ENCODE measurements at places on chromosomes 1 and 21. TPM values are rescaled to one million over a fixed set of nuclear protein-coding genes. Genes with fewer than 3 reads are reported as not detected.

- H3K27me3 ChIP-seq = no peaks in the 10 kb centered on the region
- no peaks in the 10 kb centered on the region for H3K36me3 ChIP-seq
- no peaks in the 10 kb centered on the region for H3K4me1 ChIP-seq
- no peak overlapping the region for H3K27ac ChIP-seq
Observed at GRCh38 chr21:31961027-31961426, 88.2 kb downstream of the HUNK start.

DNA sequence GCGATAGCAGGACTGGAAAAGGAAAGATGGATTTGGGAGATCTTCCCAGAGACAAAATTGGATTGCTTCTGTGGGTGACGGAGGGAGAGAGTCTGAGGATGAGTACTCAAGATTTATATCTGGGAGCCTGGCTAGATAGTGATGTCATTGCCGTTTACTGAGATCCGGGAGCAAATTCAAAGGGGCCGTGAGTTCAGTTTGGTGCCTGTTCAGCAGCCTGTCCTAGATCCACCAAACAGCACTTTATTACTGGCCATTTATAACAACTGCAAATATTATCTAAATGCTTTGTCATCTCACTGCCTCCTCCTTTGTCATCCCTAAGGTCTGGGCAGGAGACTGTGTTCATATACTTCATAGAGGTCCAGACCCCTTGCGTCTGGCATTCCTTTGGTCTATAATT lies 29.2 kb downstream of the MAPKAPK2 start:
- H3K27me3 ChIP-seq = no peaks in the 10 kb centered on the region
- H3K4me1 ChIP-seq = peaks cover 80% of the 10 kb centered on the region
- no peak overlapping the region for H3K27ac ChIP-seq
- no peak for DNase-seq
- no peak overlapping the region for H3K4me3 ChIP-seq
- no peaks in the 10 kb centered on the region for H3K36me3 ChIP-seq

GRCh38 chr1:162175379-162176081 lies 106.0 kb downstream of the NOS1AP start:
- no peaks in the 10 kb centered on the region for H3K27me3 ChIP-seq
- H3K4me3 ChIP-seq = no peak overlapping the region
- no peak overlapping the region for H3K27ac ChIP-seq
- no peaks in the 10 kb centered on the region for H3K4me1 ChIP-seq
- no peak for DNase-seq

- no peak overlapping the region for H3K4me3 ChIP-seq
- no peak for DNase-seq
- H3K27ac ChIP-seq = no peak overlapping the region
- no peaks in the 10 kb centered on the region for H3K27me3 ChIP-seq
- peaks cover 49% of the 10 kb centered on the region for H3K36me3 ChIP-seq
Observed at GRCh38 chr1:149923626-149924025, 4.0 kb downstream of the SF3B4 start.

- no peak overlapping the region for H3K27ac ChIP-seq
- H3K27me3 ChIP-seq = no peaks in the 10 kb centered on the region
- DNase-seq = no peak
Observed at GRCh38 chr1:9331558-9332346, 39.1 kb downstream of the SPSB1 start.

The CRYBG2 gene
- 2.1 TPM for total RNA-seq

The ZBTB7B gene
- 72.0 TPM for total RNA-seq

The HRNR gene
- not detected for total RNA-seq

- no peaks in the 10 kb centered on the region for H3K27me3 ChIP-seq
- H3K4me1 ChIP-seq = no peaks in the 10 kb centered on the region
- no peak for DNase-seq
- no peak overlapping the region for H3K4me3 ChIP-seq
- H3K36me3 ChIP-seq = no peaks in the 10 kb centered on the region
Observed at GRCh38 chr1:84174051-84174556, 30.0 kb downstream of the PRKACB start.

GRCh38 chr1:116377541-116378529 lies 4.8 kb downstream of the ATP1A1 start:
- peak; percentile 56 for DNase-seq
- peaks cover 86% of the 10 kb centered on the region for H3K4me1 ChIP-seq
- peak overlapping the region; percentile 96 for H3K27ac ChIP-seq
- no peaks in the 10 kb centered on the region for H3K27me3 ChIP-seq
- no peaks in the 10 kb centered on the region for H3K36me3 ChIP-seq
- H3K4me3 ChIP-seq = peak overlapping the region; percentile 84

DNA sequence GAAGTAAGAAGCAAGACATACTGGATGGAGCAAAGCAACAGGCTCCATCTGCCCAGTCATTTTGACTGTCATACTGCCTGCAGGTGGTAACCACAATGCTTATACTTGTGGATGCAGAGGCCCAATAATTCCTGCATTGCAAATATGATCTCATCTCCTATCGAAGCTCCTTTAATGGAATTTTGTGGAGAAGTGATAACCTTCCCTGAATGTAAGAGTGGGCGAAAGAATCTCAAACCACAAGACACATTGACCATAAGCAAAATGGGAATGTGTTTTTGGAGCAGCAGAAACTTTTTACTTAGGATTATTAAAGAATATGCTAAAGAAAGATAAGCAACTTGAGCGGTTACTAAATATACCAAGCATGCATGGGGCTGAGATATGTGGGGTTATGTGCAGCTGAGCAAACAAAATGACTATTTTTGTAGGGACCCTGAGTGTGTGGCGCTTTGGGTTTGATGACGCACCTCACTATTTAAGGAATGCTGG lies 77.4 kb upstream of the BACH1 start:
- H3K4me1 ChIP-seq = no peaks in the 10 kb centered on the region
- H3K4me3 ChIP-seq = no peak overlapping the region
- H3K27ac ChIP-seq = no peak overlapping the region
- H3K36me3 ChIP-seq = no peaks in the 10 kb centered on the region
- H3K27me3 ChIP-seq = no peaks in the 10 kb centered on the region
- DNase-seq = no peak

- peaks cover 50% of the 10 kb centered on the region for H3K4me1 ChIP-seq
- no peak for DNase-seq
- no peaks in the 10 kb centered on the region for H3K27me3 ChIP-seq
- peaks cover 11% of the 10 kb centered on the region for H3K36me3 ChIP-seq
- H3K4me3 ChIP-seq = no peak overlapping the region
Observed at GRCh38 chr1:54378874-54379554, 27.2 kb downstream of the SSBP3 start.

DNA sequence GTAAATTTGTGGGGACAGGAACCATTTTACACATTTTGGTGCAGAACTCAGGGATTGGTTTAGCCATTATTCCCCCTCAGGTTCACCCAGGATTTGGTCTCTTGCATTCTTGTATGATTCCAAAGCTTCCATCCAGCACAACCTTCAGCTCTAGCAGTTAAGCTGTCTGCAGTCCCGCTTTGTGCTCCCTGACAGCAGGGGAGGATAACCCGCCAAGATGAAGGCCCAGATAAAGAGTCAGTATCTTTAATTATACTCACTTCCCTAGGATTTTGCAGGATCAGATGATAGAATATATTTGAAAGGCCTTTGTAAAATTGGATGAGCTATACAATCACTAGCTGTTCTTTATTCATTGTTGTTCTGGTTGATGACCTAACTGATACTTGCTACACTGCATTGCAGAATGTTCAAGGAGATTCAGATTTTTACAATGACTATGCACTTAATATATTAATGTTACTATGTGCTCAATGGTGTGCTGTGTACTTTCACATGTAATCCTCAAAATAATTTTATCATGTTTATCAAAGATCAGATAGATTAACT lies 49.8 kb downstream of the SLC16A1 start:
- H3K36me3 ChIP-seq = no peaks in the 10 kb centered on the region
- no peak for DNase-seq
- no peak overlapping the region for H3K4me3 ChIP-seq

The CFHR1 gene
- 0.74 TPM for total RNA-seq

The LCA5L gene
- 3.0 TPM for total RNA-seq

DNA sequence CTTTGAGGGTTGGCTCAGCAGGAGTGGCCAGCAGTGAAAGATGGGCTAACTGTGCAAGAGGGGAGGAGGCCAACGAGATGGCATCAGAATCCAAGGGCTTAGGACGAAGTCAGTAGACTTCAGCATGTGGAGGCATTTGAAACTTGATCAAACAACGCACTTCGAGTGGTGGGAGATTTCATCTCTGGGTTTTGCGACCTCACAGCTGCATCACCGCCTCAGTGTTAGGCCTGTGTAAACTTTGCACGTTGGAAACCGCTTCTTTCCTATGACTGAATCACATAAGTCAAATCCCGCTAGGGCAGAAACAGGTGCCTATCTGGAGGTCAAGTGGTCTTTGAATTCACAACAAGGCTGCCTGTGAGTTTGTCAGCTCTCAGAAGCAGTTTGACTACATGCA lies 17.8 kb downstream of the TFF3 start:
- no peak for DNase-seq
- no peak overlapping the region for H3K4me3 ChIP-seq
- H3K4me1 ChIP-seq = peaks cover 7% of the 10 kb centered on the region
- no peaks in the 10 kb centered on the region for H3K27me3 ChIP-seq
- no peak overlapping the region for H3K27ac ChIP-seq

- H3K27me3 ChIP-seq = no peaks in the 10 kb centered on the region
- peaks cover 81% of the 10 kb centered on the region for H3K4me1 ChIP-seq
- no peak overlapping the region for H3K4me3 ChIP-seq
- H3K27ac ChIP-seq = peak overlapping the region; percentile 9
- no peak for DNase-seq
Observed at GRCh38 chr1:64920941-64921589, 45.3 kb downstream of the JAK1 start.

- no peaks in the 10 kb centered on the region for H3K27me3 ChIP-seq
- peaks cover 13% of the 10 kb centered on the region for H3K4me1 ChIP-seq
- no peak overlapping the region for H3K27ac ChIP-seq
- DNase-seq = no peak
Observed at GRCh38 chr1:61746813-61747212, 4.5 kb downstream of the PATJ start.

The TSPEAR gene
- 0.27 TPM for total RNA-seq

DNA sequence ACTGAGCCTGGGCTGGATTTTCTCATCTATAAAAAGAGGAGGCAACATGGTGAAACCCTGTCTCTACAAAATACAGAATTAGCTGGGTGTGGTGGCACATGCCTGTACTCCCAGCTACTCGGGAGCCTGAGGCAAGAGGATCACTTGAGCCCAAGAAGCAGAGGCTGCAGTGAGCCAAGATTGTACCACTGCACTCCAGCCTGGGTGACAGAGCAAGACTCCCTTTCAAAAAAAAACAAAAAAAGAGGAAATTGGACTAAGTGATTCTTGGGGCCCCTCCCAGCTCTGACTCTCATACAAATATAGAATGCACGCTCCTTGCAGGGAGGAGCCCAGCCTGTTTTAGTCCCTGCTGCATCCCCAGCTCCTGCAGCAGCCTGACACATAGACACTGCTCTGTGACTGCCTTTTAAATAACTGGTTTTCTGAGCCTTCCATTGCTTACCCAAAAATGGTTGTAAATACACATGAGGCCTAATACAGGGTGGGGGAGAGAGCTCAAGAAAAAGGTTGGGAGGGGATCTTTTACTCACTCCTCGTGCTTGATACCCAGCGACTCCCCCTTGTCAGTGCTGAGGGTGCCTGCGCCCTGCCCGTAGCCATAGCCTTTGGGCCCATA lies 17.2 kb downstream of the CSRP1 start:
- no peaks in the 10 kb centered on the region for H3K27me3 ChIP-seq
- H3K4me3 ChIP-seq = no peak overlapping the region
- no peak for DNase-seq
- peak overlapping the region; percentile 62 for H3K27ac ChIP-seq
- H3K36me3 ChIP-seq = peaks cover 66% of the 10 kb centered on the region

The PCSK9 gene
- total RNA-seq = 25.7 TPM

The LCE1D gene
- total RNA-seq = not detected

The ENAH gene
- total RNA-seq = 51.4 TPM

DNA sequence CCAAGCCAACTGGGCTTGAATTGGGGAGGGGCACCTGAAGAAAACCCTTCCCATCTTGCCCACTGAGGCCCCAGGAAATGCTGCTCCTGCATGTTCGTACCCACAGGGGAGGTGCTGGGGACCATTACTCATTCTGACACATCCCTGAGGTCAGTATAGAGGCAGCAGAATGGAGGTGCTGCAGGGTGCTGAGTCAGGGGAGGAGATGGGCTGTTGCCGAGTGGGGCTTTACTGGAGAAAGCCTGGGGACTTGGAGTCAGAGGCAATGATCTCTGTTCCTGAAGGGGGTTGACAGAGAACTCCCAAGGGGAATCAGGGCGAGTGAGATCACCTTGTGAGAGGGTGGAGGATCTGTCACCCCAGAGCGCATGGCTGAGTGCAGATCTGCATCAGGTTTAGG lies 40.2 kb upstream of the KCNA10 start:
- no peaks in the 10 kb centered on the region for H3K36me3 ChIP-seq
- no peak overlapping the region for H3K27ac ChIP-seq
- H3K27me3 ChIP-seq = peaks cover 23% of the 10 kb centered on the region
- DNase-seq = no peak
- peaks cover 10% of the 10 kb centered on the region for H3K4me1 ChIP-seq

DNA sequence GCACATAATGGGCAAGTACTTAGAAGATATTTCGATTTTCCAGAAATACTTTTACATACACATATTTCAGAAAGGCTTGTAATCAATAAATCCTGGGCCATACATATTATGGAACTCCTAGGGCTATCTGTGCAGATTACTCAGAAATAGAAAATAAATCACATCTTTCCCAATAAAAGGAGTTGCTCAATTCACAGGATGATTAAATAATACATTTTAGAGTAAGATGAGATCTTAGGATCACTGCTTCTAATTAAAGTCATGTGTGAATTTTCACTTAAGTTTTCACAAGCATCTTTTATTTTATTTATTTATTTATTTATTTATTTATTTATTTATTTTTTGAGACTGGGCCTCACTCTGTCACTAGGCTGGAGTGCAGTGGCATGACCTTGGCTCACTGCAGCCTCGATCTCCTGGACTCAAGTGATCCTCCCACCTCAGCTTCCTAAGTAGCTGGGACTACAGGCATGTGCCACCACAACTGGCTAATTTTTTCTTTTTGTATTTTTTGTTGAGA lies 144.2 kb downstream of the HIVEP3 start:
- H3K4me3 ChIP-seq = no peak overlapping the region
- H3K36me3 ChIP-seq = no peaks in the 10 kb centered on the region
- H3K27me3 ChIP-seq = no peaks in the 10 kb centered on the region
- no peak for DNase-seq

DNA sequence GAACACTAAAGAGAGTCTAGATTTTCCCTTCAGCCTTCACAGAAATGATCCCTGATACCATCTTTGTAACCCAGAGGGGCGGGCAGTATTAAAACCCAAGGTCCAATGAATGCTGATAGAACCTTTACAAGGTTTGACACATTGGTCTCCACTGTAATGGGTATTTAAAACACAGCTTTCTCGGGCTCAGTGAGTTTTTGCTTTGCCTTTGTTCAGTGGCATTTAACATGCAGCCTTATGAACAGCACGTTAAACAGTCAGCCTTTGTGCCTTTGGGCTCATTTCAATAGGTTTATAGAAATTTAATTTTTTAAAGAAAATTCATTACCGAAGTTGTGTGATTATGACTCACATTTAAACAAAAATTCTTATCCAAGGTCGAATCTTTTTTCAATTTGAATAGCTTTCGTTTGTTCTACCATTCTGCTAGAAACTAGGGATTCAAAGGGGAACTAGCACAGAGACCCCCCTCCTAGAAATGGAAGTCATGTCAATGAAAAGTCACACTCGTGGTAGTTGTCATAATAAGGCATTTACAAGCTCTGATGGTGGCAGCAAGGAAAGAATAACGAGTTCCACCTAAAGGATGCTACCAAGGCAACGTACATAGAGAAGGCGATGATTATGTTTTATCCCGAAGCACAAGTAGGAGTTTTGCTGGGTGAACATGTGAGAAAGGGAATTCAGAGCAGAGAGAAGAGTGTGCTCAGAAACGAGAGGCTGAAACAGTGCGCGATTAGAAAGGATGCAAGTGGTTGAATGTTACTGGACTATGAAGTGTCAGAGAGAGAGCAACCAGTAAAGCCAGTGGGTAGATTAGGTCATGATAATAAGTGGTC lies 66.2 kb downstream of the SGIP1 start:
- no peaks in the 10 kb centered on the region for H3K36me3 ChIP-seq
- no peak for DNase-seq
- no peak overlapping the region for H3K4me3 ChIP-seq

The RNF186 gene
- not detected for total RNA-seq
